ENCODE measurements at places on chromosomes 1 and 21.
A peak's percentile ranks its signal among the peaks of the same experiment; 100 is the strongest.

DNA sequence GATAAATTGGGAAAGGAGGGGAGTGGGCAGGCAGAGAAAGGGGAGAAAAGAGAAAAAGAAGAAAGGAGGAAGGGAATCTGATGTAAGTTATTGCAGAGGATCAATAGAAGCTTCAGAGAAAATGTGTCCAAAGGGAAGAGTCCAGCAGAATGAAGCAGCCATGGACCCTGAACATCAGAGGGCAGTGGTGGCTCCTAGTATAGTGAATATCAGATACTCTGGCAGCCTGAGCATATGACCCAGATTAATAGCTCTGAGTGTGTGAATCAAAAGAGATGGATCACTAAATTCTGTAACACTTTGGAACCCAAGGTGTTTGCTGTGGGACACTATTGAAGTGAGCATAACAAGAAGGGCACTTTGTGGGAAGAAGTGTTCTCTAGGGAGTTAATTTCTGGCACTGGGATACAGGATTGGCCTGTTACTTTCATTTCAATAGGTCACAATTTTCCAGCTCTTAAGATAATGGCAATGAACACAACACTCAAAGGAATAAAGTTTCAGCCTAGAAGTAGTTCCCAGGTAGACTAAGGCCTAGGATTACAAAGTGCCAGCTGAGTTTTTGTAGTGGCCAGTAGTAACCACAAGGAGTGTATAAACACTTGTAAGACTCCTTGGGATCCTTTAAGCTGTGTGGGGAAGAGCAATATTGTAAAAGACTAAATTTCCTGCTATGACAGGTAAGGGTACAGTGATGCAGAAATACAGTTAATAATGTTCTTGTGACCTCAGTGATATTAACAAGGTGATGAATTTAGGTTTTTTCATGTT is 164.5 kb upstream of the BEND5 start:
- no peak for DNase-seq

DNA sequence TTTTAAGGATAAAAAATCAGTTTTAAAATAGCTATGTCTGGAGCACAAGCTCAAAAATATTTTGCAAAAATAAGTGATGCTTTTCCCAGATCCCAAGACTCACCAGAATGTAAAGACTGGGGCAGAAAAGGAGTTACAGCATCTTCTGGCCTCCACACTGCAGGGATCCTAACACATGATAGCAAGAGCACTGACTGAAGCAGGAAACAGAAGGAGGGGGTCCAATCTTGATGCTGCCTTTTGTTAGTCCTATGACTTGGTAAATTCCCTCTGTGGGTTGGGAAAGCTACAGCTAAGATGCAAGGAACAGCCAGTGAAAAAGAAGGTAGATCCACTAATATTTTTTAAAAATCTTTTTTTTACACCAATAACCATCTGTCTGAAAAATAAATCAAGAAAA is 54.2 kb upstream of the TNR start:
- no peak for DNase-seq

- DNase-seq = peak; percentile 36
Measured at GRCh38 chr21:41121785-41122415, 46.1 kb upstream of the BACE2 start.

DNA sequence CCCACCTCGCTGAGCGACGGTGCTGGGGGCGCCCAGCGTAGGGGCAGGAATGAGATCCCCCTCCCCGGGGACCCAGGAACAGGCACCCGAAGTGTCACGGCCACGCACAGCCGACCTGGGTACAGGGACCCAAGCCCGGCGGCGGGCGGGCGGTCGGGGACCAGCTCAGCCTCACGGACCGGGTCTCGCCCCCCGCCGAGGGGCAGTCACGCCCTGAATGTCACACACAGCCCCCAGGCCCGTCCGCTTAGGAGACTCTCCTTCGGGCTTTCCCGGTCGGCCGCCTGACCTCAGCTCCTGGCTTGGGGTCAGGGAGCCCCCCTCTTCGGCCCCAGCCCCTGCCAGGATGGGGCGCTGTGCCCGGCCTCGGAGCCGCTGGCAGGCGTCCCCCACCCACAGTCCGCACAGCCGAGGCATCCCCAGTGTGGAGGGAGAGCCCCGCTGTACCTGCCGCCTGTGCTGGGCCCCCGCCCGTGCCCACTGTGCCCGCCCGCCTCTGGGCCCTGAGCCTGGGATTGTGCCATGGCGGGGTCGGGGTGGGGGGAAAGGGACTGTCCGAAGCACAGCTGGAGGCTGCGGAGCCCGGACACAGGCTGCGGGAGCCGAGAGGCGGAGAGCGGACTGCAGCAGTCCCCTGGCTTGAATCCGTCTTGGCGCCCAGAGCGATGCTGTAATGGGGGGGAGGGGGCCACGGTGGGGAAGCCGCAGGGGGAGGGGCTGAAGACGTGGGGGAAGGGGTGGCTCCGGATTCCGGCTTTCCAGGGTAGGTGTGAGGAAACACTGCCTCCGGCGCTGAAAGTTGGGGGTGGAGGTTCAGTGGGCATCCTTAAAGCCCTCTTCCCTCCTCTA is 627 bp upstream of the DLGAP3 start:
- DNase-seq = no peak

GRCh38 chr1:231338270-231339128 is at the start of gene SPRTN:
Gene SPRTN (plus strand): TSS chr1:231338293. CDS start chr1:231338384, 91 bp downstream.
- no peak for DNase-seq

DNA sequence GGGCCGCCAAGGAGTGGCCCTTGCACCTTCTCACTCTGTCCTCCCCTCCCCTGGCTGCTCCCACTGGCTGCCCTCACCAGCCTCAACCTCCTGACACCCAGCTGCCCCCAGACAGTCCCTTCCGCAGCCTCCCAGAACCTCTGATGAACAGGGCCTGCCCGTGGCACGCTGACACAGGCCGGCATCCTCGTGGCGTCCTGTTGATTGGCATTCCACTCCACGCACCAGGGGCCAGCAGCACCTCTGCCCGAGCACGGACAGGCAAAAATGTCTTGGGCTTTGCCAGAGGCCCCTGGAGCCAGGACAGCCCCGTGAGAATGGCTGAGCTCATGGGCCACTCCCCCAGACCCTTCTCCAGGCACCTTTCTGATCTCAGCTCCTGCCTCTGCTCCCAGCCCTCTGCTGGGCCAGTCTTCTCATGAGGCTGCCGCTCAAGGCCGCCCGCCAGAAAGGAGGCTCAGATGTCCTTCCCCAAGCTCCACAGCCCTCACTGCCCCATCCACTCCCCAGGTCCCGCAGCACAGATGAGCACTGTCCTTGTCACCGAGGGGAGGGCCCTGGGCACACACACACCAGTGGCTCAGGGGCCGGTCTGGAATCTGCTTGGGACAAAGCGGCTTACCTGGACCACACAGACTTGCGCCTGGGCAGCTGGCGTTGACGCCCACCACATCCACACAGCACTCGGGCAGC is 15.8 kb upstream of the RNF223 start:
- no peak for DNase-seq

- no peak for DNase-seq
Measured at GRCh38 chr21:38401191-38401926, 96.9 kb downstream of the ERG start.

DNA sequence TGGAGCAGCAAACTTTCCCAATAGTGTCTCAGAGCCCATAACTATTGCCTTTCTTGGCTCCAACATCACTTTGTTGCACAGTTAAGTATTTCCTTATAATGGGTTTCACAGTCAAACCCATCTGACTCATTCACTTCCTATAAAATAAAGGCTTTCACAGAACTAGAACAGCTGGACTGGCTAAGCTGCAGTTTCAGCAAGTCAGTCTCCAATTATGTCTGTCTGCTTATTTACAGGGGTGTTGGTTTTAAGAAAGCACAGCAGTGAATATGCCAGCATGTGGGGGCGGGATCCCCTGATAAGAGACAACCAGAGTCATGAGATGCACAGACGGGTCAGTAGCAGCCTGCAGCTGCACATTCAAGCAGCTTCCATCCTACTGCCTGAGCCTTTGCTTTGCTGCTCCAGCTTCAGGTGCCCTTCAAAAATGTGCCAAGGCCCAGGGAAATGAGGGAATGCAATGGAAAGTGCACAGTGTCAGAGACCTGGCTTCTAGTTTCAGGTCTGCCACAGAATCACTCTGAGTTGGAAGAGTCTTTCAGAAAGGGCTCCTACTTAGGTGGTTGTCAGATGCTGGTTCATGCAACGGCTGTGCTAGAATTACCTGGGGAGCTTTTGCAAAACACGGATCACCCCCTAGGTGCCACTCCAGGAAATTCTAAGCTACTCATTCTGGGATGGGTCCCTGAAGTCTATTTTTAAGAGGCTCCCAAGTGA is 24.8 kb downstream of the RNF19B start:
- DNase-seq = no peak

DNA sequence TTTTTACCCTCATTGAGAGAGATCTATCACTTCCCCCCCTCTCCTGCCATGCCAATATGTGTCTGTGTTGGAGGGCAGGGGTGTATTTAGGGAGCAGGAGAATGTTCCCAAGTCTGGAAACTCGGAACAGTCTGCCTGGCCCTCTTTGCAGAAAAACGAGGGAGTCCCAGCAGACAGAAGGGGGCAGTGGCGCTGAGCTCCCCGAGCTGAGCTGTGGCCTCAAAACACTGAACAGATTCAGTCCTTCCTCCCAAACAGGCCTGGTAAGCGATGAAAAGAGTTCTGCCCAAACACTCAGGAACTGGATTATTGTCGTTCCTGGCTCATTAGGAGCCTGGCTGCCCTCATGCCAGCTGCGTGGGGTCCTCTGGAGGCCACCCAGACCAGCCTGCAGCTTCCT is 981 bp downstream of the CLDN14 start:
- peak; percentile 1 for DNase-seq

- no peak for DNase-seq
Measured at GRCh38 chr1:40379785-40380452, 6.4 kb downstream of the SMAP2 start.

DNA sequence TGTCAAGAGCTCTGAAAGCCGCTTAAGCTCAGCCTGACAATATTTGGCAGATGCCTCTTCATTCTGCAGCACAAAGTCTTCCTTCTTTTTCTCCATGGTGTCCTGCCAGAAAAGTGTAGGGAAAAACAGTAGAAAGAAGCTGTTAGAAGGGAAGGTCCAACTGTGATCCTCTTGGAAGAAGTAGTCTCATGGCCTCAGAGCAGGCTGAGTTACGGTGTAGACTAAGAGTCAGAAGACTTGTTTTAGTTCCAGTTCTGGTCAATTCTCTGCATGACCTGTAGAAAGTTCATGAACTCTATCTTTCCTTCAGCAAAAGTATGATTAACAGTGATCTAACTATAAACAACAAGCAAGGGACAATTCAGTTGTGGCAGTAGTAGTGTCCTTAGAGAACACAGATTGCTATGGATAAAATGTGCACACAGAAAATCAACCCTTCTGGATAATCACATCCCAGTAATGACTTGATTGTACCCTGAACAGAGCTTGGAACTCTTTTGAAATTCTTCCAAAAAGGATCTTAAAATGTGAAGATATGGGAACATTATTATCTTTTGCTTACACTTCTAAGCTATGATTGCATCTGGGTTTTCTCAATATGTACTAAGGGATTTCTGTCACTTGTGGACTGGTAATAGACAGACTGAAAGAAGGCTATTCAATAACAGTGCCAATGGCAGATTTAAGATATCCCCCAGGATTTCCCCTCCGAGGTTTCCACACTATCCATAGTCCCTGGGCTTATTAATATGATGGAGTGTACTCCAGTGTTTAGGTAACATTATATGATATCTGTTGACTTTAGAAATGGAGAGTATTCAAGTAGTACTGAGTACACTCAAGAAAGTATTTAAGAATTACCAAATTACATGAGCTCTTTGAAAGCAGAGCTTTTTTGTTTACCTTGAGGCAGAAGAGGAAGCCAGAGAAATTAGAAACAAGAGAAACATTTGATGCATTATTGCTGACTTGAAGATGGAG is 22.1 kb upstream of the GBP2 start:
- no peak for DNase-seq

DNA sequence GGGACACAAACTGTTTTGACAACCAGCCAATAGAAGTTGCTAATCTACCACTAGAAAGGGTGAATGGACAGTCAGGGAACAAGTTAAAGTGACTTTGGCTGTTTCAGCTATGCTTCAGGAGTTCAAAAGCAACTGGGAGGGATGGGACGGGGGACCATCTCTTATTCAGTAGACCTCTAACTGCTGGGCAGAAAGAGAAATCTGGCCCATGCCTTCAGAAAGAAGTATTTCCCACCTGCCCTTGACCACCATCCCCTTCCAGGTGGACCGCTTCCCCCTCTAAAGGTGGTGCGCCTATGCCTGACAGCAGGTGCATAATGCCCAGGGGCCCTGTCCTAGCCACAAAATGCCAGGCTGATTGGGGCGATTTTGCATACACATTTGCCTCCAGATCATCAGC is 5.2 kb downstream of the ITPKB start:
- no peak for DNase-seq

DNA sequence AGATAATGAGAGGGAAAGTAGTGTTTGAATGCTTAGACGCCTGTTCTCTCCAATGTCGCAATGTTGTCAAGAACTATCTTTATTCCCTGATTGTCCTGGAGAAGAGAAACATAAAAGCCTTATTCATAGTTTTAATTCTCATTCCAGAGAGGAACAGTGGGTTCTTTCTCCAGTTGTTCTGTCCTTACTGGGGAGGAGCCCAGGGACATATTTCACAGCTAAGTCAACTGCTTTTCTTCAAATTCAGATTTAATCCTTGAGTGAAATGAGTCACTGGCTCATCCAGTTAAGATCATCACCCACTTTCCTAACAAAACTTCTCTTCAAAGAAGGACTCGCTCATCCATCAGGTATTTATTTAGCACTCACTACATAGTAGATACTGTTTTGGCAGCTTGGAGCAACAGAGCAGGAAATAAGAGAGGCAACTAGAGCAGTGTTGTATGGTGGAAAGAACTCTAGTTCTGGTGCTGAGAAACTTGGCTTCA is 365.7 kb upstream of the USP24 start:
- DNase-seq = no peak

DNA sequence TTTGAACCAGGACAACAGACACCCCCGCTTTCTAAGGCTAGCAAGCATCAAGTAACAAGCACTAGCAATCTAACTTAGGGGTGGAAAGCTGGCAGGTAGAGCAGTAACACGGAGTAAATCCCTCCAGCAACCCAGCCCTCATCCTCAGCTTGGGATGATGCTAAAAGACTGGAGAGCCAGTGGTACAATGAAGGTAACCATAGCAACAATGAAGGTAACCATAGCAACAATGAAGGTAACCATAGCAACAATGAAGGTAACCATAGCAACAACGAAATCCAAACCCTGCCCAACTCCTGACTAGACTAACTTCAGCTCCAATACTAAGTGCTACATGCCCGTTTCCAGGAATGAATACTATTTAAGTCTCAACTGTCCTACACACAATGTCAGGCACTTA is 22.2 kb upstream of the EIF4G3 start:
- no peak for DNase-seq

- no peak for DNase-seq
Measured at GRCh38 chr1:192709544-192709943, 73.6 kb downstream of the RGS13 start.

DNA sequence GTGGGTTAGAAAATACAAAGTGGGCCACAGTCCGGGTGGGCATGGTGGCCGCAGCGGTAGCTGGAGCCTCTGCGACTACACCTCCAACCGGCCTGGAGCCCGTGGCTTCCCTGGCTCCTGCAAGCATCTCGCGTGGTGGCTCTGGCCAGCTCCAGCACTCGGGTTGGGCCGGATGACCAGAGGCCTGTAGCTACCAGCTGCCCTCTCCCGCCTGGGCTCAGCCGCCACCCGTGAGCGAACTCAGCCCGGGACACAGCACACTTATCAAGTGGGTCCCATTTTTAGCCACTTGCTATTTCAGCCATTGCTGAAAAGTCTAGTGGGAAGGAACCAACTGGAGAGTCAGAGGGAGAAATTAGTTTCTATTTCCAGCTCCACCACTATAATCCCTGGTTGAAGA is 107.7 kb upstream of the CACYBP start:
- no peak for DNase-seq

GRCh38 chr1:201877877-201878401 is 10.8 kb upstream of the SHISA4 start:
- DNase-seq = peak; percentile 61

- no peak for DNase-seq
Measured at GRCh38 chr1:208358651-208359050, 114.5 kb upstream of the PLXNA2 start.

Measured in hippocampal formation (tissue), 2 donors.